Hypothalamus (tissue), 51 donors: ENCODE measurements at places on chromosomes 6 and 20.

DNA sequence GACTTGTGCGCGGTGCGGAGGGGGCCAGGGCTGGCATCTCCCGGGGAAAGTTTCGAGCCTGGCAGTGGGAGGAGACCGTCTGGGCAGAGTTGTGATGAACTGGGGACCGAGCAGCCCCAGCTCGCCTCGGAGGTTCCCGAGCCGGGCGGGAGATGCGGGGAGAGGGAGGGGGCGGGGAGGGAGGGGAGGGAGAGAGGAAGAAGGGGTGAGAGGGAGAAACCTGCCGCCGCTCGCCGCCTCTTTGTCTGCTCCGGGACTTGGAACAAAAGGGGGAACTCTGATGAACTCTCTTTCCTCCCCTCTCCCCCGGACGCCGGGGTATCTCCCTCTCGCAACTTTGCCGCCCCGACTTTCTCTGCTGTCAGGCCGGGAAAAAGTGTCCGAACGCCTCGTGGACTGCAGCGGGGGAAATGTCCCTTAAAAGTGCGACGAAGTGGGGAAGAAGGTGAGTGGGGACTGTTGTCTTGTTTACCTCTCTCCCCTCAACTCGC, 72.7 kb downstream of the SOX4 start:
- DNase-seq: no peak

- no peak for DNase-seq
These were observed 93.2 kb upstream of the JARID2 start for GRCh38 chr6:15152700-15153099.

GRCh38 chr6:159085396-159085895, 40.7 kb upstream of the TAGAP start:
- DNase-seq: no peak

- DNase-seq: no peak
These were observed 12.9 kb downstream of the TGM2 start for GRCh38 chr20:38152175-38152620.
